ENCODE measurements at places on chromosomes 5 and 9.

DNA sequence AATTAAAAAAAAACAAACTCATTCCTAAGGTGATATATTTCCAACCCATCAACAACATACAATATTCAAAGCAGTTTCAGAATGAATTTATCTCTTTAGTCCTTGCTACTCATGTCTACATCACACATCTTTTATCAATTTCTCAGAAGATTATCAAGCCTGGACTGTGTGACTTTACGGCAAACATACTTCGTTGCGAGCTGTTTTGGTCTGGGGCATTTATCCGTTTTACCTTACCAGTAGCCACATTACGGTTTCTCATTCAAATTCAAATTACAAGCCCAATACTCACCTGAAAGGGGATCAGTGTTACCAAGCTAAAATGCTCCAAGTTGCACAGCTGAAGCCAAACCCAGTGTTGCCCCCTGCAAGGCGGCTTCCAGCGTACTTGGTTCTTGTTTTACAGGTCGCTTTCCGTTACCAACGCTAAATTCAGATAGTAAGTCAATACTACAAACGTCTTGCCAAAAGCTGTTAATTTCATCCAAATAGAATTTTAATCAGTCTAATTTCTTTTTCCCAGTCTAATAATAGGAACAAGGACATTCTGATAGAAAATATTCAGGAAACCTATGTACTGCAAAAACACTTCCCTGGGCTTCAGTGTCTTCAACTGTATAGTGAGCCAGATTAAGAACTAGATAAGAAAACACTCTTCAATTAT is 1.8 kb downstream of the HNRNPH1 start:
- no peak for DNase-seq

GRCh38 chr9:69380811-69381210 is 55.8 kb downstream of the ENTREP1 start:
- DNase-seq, result peak; percentile 57

- DNase-seq, result no peak
These were observed 69.9 kb downstream of the STK10 start for GRCh38 chr5:172117977-172118701.

DNA sequence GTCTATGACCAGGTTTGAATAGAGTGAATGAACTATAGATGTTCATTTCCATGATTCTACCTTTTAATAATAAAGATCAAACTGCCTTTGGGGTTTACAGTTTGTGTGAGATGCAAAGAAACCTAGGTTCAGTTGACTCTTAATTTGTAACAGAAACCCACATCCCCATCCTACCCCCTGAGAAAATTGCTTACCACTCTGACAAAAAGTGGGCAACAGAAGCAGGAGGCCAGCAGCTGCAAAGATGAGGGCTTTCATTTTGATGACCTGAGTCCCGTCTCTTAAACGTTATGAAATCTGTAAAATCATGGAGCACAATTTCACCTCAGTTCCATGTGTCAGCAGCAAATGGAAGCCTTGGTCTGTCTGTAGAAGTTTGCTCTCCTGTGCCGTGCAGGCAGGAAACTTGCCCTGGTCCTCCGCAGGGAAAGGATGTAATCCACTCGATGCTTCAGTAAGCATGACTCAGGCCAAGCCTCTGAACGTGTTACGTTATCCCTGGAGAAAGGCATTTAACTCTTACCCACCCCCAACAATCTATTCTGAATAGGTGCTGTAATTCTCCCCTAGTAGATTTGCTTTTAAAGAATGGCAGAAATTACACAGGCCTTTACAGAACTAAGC is at the start of gene F2RL2:
F2RL2 (minus strand) TSS at position 431 of the 624 bp plus-strand sequence; CDS start at position 258, 173 bp downstream.
- DNase-seq, result peak; percentile 62

DNA sequence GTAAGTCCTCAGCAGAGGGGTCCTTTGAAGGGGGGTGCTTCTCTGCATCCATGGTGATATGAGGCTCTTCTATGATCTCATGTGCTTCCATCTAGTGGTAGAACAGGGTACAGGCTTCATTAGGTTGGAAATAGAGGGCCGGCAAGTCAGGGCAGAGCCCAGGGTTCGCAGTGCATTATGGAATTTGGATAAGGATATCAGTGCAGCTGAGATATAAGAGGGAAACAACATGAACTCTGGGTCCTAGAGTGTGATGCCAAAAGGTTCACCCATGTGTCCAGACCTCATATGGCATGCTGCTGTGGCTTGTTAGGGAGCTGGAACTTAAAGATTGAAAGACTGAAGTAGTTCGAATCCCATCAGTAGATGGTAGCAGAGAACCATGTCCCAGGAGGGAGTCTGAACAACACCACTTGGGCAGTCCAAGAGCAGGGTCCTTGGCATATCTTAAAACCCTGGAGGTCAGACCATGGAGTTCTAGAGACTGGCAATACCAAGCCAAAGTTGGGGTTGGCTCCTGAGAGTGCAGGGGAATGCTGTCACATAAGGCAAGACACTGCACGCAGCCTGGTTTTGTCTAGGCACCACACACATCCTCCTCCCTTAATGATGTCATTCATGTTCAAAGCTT is 2.3 kb downstream of the FAM221B start:
- DNase-seq, result peak; percentile 71

GRCh38 chr5:5165541-5166002 is 25.4 kb downstream of the ADAMTS16 start:
- DNase-seq, result peak; percentile 43

DNA sequence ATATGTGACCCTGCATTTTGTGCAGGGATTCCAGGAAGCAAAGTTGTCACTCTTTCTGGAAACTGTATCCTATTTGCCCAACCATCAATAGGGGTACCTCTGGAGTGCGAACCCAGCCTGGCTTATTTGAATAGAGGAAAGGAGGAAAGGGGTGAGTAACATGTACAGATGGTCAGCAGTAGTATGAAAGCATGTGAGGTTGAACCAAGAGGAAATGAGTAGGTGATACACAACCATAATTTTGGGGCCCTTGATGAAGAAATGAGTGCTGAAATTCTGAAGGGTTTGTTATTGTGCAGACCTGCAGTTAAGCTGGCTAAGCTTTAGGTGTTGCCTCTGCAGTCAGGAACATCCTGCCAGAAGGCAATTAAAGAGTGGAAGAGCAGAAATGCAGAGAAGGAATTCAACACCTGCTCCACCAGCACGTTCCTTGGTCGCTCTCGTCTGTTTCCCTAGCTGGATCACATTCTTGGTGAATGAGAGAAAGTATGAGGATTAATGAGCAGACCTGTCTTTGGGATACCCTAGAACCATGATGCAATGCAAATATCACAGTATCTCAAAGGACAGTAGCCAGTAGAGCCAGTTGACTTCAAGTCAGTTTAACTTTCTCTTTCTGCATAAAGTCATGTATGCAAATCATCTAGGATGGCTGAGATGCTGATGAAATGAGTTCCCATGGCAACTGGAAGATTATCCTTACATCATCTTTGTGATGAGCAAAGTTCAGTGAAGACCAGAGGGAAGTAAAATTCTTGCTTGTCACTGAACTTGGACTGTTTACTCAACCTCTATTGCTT is 13.2 kb upstream of the IL12B start:
- DNase-seq, result peak; percentile 26

- DNase-seq, result no peak
These were observed 44.8 kb downstream of the LIX1 start for GRCh38 chr5:97097326-97098230.

- DNase-seq, result no peak
These were observed 291.4 kb downstream of the YTHDC2 start for GRCh38 chr5:113804943-113805342.

GRCh38 chr5:31738199-31738598 is 99.3 kb downstream of the PDZD2 start:
- no peak for DNase-seq
